8988T (cell line): ENCODE measurements at places on chromosomes 11 and 22.

GRCh38 chr11:45449036-45449601, 163.0 kb upstream of the SYT13 start:
- DNase-seq = no peak

GRCh38 chr11:122036018-122036417, 80.0 kb downstream of the BLID start:
- no peak for DNase-seq

GRCh38 chr11:2534957-2535672, 90.3 kb downstream of the KCNQ1 start:
- no peak for DNase-seq

- DNase-seq = no peak
These were observed 10.5 kb upstream of the MCHR1 start for GRCh38 chr22:40668611-40669411.

DNA sequence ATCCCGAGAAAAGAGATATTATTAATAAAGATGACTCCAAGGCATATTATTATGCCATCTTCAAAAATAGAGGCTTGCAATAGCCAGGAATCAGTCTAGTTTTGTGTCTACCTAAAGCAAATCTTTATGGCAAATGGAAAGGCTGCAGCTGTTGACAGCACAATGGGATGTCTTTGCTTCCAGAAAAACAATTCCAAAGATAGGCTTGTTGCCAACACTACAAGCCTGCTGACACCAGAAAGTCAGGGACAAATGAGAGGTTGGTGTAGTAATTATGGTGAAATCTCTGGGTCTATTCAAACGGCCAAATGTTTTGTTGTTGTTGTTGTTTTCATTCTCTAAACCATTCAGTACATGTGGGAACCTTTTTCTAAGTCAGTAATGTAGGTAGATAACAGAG, 101.8 kb downstream of the LUZP2 start:
- DNase-seq = no peak

- DNase-seq = no peak
These were observed 3.1 kb downstream of the FLI1 start for GRCh38 chr11:128696941-128697340.

- no peak for DNase-seq
These were observed 53.0 kb downstream of the MACROD1 start for GRCh38 chr11:64112771-64113461.

- DNase-seq = no peak
These were observed 5.3 kb downstream of the CABP2 start for GRCh38 chr11:67517784-67518552.

DNA sequence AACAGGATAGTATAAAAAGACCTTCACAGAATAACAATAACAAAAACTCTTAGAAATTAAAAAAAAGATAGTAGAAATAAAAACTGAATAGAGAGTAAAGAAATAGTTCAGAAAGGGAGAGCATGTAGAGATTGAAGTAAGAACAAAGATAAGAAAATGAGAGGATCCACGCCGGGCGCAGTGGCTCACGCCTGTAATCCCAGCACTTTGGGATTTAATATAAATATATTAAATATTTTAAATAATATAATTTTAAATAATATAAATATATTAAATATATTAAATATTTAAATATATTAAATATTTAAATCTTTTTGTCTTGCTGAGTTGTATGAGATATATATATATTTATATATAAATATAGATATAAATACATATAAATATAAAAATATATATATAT, 11.0 kb downstream of the APOA4 start:
- no peak for DNase-seq

DNA sequence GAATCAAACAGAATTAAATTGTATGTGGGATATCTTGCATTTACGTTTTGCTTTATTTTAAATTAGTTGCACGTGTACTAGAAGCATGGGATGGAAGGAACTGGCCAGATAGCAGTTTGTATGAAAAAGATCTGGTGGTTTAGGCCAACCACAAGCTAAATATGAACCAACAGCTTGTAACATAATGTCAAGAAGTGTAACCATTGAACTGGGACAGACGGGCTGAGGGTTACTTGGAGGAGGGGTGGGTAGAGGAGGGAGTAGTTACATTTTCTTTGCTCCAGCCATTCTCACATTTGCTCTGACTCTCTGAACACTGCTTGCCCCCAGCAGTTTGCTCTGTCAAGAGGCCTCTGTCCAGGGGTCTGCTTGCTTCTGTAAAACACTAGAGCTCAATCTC, 31.7 kb upstream of the CXCR5 start:
- DNase-seq = no peak

- no peak for DNase-seq
These were observed 451.5 kb upstream of the FAT3 start for GRCh38 chr11:91773090-91773489.

- no peak for DNase-seq
These were observed 95.5 kb downstream of the ARHGAP8 start for GRCh38 chr22:44847892-44848291.

- no peak for DNase-seq
These were observed 48.5 kb upstream of the VPREB1 start for GRCh38 chr22:22196018-22196533.

GRCh38 chr11:15171956-15172355, 57.2 kb downstream of the INSC start:
- DNase-seq = no peak

GRCh38 chr11:92687724-92688123, 281.7 kb upstream of the MTNR1B start:
- DNase-seq = no peak

DNA sequence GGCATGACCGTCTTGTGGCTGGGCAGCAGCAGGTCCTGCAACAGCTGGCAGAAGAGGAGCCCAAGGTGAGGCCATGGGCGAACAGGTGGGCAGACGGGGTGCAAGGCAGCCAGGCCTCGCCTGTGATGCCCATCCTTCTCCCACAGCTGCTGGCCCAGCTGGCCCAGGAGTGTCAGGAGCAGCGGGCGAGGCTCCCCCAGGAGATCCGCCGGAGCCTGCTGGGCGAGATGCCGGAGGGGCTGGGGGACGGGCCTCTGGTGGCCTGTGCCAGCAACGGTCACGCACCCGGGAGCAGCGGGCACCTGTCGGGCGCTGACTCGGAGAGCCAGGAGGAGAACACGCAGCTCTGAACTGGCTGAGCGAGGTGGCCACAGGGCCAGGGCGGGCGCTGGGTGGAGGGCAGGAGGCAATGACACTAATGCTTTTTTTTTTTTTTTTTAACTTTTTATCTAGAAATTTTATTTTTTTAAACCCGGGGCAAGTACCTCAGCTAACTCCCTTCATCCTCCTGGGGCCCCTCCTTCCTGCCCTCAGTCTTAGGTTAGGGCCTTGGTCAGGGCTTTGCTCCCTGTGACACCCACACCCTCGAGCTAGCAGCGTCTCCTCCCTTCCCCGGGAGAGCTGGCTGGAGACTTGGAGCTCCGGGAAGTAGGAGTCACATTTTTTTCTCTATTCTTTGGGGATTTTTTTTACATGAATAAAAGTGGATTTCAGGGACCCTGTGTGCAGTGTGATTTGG, 16.0 kb downstream of the PLCB3 start:
- DNase-seq = no peak

DNA sequence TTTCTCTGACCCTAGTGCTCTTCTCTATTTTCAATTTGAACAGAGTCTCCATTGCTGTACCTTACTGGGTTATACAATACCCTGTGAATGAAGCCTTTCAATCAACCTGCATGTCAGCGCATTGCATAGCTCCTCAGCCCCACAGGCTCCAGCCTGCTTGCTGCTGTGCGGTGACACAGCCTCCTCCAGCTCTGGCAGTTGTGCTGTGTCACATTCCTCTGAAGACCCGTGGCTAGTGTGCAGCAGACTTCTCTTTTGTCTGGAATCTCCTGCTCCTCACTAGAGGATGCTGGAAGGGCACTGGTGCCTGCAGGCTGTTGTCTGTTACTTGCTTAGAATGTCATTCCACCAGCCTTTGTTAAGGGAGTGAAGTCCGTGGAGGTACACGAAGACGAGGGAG, 390.1 kb upstream of the B3GAT1 start:
- DNase-seq = no peak

- no peak for DNase-seq
These were observed 32.6 kb downstream of the SHANK3 start for GRCh38 chr22:50705219-50705691.

- DNase-seq = no peak
These were observed 81.9 kb upstream of the PGR start for GRCh38 chr11:101211407-101211975.

DNA sequence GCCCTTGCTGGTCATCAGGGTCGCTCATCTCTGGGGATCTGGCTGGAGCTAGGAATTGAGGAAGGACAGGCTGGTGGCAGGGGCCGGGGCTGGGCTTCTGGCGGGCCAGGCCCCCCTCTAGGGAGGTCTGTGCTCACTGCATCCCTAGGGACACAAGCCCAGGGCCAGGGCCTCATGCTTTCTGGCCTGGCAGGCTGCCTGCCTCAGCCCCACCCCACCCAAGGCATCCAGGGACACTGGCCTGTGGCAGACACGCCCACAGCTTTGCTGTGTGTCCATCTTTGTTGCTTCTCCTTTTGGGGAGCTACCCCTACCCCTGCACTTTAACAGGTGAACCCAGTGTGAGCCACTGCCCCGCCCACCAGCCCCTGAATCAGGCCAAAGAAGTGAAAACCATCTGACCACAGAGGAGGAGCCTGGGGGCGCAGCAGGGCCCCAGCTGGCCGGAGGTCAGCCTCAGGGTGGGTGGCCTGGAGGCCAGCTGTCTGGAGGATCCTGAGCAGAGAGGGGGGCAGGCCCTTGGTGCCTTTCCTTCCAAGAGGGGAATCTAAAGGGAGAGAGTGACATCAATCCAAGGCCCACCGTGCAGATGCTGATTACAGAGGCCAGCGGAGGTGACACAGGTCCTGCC, 26.8 kb upstream of the CELSR1 start:
- no peak for DNase-seq

- no peak for DNase-seq
These were observed 11.3 kb downstream of the P2RY2 start for GRCh38 chr11:73229321-73229895.

GRCh38 chr11:88158081-88158480, 17.2 kb downstream of the RAB38 start:
- DNase-seq = no peak

GRCh38 chr11:111675891-111676290, 73.6 kb downstream of the SIK2 start:
- DNase-seq = no peak

- DNase-seq = peak; percentile 85
These were observed 57.1 kb downstream of the PARVB start for GRCh38 chr22:44080936-44081861.

DNA sequence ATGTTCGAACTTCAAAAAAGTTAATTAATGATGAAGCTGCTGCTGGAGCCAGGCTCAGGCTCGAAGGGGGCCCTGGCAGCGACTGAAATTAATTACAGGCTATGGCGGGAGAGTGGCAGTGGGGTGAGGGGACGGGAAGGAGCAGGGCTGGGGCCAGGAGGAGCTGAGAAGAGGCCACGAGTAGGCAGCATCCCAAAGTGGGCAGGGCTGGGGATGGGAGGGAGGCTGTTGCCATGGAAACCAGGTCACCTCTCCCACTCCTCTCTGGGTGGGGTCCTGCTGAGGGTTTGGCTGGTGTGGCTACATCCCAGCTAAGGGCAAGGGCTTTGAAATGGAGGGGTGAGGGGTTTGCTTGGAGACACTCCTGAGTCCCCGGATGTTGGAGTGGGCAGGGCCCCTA, 23.9 kb downstream of the CACNA1I start:
- no peak for DNase-seq

DNA sequence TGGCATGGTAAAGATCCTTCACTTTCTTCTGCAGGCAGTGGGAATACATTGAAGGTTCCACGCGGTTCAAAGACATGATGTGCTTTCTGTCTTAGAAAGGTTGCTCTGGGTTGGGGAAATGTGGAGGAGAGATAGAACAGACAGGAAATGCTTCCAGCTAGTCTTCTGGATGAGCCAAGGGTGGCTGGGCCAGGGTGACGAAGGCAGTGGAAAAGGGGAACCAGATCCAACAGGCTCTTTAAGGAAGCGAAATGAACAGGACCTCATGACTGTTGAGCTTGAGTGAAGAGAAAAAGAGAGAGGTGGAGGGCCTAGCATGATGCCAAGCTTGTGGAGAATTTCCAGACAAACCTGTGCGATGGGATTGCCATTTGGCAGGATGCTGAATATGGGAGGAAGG, 56.4 kb upstream of the LMO1 start:
- no peak for DNase-seq

GRCh38 chr11:37504921-37505320, 906.9 kb upstream of the RAG2 start:
- DNase-seq = no peak

- DNase-seq = no peak
These were observed 97.9 kb downstream of the SPATA19 start for GRCh38 chr11:133747409-133747808.

DNA sequence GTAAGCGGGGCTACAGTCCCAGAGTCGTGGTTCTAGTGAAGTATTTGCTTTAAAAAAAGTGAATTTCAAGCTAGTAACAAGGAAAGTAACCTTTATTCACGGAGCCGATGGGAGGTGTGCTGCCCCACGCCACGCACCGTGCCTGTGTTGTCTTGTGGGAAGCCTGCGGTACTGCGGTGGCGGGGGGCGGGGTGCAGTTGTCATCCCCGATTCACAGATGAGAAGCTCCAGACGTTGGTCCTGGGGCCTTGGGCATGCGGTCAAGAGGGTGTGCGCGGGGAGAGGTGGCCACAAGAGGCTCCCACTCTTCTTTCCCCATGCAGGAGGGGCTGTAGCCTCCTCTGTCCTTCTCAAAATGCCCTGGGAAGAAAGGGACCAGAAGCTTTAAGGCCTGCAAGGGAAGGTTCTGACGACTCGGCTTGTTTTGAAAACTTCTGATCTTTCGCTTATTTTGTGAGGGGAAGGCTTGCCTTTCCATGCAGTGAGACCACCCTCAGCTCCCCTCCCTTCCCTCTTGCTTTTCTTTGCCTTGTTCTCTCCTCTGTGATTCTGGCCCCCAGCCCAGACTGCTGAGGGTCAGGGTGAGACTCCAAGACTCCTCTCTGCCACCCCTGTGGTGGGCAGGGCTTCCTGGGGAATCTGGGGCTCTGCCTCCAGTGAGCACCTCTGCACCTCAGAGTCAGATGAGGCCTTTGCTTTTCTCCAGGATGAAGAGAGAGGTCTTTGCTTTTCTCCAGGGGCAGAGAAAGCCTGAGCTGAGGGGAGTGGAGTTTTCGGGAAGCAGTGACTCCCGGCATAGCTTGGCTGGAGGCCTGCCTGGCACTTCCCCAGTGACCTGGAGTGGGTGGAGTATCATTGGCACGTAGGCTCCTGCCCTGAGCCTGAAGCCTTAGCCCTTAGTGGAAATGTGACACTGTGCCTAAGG, 6.2 kb downstream of the GLB1L3 start:
- no peak for DNase-seq

GRCh38 chr11:126101251-126101929, 38.7 kb upstream of the CDON start:
- no peak for DNase-seq

GRCh38 chr22:41888627-41889200, 26.2 kb downstream of the SHISA8 start:
- DNase-seq = no peak

GRCh38 chr11:118136801-118137200, 15.8 kb downstream of the SCN4B start:
- no peak for DNase-seq

- DNase-seq = no peak
These were observed 33.0 kb downstream of the LRRC10B start for GRCh38 chr11:61541598-61541997.
